ENCODE measurements at places on chromosomes 3 and 15.

DNA sequence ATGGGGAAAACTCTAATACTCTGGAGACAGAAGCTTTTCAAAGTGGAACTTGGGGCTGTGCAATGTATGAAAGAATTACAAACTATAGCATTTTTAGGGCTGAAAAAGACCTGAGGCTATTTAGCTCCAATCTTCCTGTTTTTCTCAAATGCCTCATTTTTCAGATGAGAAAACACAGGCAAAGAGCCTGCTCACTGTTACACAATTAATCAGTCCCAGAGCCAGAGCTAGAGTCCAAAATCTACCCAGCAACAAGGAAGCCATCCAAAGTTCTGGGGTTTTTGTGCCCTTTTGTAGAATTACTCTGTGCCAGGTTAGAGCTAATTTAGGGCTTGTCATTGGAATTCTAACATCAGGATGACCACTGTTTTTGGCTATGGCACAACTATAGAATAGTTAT is 45.5 kb downstream of the GPR149 start:
- DNase-seq = no peak

DNA sequence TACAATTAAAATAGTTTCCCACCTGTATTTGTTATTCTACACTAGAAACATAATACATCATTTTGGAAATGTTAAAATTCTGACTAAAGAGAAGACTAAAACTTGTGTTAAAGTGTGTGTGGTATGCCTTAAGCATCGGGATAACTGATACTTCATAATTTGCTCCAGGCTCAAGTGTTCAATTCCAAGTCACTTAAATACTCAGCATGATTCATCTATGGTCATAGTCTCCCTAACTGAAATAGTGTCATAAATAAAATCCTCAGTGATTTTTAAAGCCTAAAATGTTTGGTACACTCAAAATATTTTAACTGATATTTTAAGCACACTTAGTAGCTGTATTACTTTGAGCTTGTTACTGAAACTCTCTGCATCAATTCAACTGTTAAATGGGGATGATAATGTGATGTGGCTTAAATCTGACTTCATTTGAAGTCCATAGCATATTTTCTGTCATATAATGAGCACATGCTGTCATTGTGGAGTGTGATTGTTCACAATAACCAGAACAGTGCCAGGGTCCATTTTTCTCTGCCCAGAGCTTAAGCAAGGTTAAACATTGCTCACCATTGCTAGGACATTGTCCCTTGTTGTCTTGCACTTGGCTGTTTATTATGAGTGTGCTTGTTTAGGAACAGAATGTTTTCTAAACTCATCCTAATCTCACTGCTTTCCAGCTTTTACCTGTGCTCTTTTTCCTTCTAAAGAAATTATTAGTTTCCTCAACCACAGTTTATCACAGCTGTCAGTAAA is 122.2 kb downstream of the KLHL25 start:
- DNase-seq = no peak

DNA sequence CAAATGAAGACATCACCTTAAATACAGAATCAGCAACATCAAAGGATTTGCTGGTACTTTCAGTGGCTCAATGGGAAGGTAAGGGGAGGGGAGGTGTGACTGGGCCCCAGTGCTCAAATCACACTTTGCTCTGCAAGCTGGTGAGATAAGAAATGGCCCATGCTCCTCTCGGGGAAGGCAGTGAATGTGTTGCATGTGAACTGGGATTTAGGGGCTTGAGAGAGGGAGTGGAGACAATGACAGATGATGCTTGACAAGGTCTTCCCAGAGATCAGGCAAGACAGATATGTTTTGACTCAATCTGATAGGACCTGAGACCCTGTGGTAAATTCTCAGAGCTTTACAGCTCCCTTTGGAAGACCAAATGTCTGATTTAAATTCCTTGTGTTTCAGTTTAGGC is 233.0 kb upstream of the PROK2 start:
- DNase-seq = no peak

DNA sequence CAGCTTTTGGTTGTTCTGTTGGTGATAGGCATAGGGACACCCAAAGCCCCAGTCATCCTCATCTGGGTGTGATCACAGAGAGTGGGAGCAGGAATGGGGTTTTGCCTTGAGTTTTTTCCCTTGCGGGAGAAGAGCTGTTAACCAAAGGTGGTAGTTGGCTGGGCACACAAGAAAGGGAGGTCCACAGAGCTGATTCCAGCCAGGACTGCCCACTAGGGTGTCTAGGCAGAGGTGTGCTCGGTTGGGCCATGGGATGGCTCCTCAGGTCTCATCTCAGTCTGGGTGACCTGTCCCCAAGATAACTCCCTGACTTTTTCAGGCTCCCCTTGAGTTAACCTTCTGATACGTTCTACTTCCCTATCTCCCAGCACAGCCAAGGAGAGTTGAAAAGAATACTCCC is 134.8 kb downstream of the PDE8A start:
- no peak for DNase-seq

DNA sequence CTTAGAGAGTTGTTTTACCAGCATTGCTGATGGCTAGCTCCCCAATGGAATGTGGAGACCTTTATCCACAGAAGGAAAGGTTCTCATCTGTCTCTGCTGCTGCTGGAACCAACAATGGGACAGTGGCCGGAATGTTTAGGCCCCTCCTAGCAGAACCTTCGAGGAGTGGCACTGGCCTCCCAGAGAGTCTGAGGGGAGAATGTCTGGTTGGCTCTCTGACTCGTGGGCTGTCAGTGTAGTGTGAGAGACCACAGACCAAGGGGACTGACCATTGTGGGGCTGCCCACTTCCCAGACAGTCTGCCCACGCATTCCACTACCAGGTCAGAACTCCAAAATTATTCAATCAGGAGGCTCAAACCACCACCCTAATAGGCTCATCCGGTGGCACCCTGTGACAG is 5.1 kb downstream of the RASL12 start:
- no peak for DNase-seq

DNA sequence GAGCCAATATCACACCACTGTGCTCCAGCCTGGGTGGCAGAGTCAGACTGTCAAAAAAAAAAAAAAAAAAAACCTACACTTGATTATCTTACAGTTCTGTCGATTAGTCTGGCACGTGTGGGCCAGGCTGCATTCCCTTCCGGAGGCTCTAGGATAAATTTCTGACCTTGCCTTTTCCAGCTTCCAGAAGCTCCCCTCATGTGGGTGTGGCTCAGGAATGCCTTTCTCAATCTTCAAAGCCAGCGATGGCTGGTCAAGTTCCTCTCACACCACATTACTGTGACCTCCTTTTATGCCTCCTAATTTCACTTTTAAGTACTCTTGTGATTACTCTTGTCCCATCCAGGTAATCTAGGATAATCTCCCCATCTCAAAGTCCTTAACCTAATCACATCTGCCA is 58.2 kb upstream of the DUT start:
- no peak for DNase-seq

DNA sequence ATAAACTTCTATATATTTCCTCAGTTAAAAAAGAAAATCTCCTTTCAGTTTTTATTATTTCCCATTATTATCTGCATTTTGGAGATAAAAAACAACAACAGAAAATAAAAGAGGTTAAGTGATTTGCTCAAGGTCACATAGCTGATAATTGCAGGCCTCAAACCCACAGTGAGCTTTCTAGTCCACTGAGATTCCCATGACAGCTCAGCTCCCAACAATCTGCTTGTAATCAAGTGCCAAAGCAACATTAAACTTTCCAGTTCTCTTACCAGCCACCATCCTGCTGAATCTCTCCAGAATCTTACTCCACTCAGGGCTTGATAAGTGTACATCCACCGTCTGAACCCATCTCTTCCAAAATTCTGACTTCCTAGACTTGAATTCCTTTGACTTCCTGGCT is 318.2 kb upstream of the SEMA6D start:
- DNase-seq = no peak

DNA sequence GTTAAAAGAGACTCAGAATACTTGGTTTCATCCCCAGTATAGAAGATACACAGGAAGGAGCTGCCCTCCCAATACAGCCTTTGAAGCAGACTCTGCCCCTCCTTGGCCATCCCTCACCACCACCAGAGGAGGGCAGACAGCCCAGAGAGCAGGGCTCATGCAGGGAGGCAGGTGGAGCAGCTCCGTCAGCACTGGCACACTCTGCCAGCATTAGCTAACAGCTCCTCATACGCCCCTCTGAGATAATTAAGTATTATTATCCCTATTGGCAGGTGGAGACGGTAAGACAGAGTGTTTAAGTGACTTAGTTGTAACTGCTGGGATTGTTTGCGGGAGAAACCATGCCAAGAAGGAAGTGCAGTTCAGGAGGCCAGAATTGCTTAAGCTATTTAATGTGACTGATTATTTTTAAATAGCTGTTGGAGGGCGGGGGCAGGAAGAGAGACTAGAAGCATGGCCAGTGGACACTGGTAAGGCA is 434.0 kb downstream of the EPHB1 start:
- DNase-seq = no peak

GRCh38 chr15:36766449-36766848 is 187.0 kb downstream of the CDIN1 start:
- no peak for DNase-seq

DNA sequence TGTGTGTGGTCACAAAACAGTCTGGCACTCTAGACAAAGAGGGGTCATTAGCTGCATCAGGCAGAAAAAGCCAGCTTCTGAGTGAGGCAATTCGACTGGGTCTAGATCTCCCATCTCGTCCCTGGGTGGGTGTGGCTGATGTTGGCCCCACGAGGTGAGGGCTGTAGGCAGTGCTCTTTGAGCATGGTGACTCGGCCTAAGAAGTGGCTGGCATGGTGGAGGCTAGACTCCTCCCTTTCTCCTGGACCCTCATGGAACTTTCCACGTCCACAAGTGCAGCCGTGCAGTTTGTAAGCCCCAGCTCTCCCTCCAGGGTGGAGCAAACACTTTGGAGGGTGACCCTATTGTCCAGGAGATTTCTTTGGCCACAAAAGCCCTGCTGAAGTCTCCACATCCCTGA is 134.1 kb downstream of the OPA1 start:
- DNase-seq = no peak

GRCh38 chr15:77823736-77824135 is 191.0 kb upstream of the LINGO1 start:
- DNase-seq = no peak

All from activated CD8-positive, alpha-beta memory T cell treated with anti-CD3 and anti-CD28 coated beads for 48 hours (primary cell).